Hematopoietic multipotent progenitor cell (in vitro differentiated cells): ENCODE measurements at places on chromosomes 2 and 18. TPM values are rescaled to one million over a fixed set of nuclear protein-coding genes. Genes with fewer than 3 reads are reported as not detected.
A peak's percentile ranks its signal among the peaks of the same experiment; 100 is the strongest.

DNA sequence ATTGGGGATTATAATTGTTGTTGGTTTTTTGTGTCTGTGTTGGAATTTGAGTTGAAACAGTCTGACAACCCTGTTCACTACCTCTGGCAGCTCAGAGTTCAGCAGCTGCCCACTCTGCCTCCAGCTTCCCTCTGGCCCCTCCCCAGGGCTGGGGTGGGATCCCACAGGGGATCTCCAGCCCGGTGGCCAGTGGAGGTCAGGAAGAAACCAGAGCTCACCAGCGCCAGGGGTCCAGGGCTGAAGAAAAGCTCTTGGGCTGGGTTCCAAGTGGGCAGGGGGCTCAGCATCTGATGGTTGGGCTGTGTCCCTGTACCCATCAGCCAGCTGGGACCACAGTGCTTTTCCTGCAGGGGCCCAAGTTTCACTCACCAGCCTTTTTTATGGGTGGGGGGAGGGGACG, 16.5 kb upstream of the NCL start:
- DNase-seq = no peak

DNA sequence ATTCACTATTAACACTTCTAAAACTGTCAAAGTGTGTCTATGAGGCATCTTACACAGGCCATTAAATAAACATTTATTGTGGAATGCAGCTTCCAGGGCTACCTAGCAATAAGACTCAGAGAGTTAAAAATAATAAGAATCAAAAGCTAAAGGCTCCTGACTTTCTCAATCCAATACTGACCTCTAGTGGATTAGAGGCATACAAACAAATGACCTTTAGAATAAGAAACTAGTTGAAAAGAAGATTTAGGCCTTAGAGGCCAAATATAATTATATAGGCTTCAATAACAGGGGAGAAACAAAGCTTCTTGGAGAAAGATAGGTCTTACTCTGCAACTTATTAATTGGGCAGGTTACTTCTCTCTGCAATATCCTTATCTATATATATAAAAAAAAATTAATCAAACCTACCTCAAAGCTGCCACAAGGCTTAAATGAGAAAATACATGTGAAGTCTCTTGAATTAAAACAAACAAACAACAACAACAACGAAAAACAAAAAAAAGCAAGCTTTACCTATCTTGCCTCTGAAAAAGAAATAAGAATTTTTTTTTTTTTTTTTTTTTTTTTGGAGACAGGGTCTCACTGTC, 246.1 kb downstream of the EXOC6B start:
- DNase-seq = peak; percentile 33

PJVK gene
- 0.81 TPM for total RNA-seq

GRCh38 chr2:219078126-219078525, 17.4 kb upstream of the IHH start:
- no peak for DNase-seq

LINC00305 gene
- not detected for total RNA-seq
